Cerebellar nuclear complex (tissue), 1 donor: ENCODE measurements at places on chromosomes 5 and 9.

DNA sequence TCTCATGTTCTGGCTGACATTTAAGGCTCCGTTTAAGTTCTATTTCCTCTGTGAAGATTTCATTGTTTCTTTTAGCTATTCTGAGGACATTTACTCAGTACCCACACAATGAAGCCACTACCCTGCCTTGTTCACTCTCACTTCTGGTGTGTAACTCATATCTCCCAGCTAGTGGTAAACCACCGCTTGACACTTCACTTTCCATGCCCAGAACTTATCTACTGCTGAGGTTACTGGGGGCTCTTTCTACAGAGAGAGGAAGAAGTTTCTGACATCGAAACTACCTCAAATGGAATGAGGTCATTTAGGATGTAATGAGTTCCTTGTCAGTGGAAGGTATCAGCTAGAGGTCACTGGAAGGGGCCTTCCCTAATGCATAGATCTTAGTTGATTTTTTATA lies 501.5 kb downstream of the DMAC1 start:
- no peak for DNase-seq

GRCh38 chr9:115196919-115197318 lies 79.0 kb upstream of the TNC start:
- DNase-seq = no peak

DNA sequence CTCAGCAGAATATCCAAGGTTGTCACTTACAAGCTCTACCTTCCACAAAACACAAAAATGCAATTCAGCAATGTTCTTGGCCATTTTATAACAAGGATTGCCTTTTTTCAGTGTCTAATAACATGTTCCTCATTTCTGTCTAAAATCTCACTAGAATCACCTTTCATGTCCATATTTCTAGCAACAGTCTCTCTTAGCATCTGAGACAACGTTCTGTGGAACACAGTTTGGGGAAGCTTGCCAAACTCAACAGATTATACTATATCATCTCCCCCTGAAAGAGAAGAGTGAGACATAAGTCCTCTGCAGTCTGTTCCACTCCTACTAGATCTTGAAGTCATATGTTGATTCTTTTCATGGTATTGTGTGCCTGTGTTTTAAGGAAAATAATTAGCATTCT lies 70.7 kb downstream of the F2RL2 start:
- DNase-seq = no peak

DNA sequence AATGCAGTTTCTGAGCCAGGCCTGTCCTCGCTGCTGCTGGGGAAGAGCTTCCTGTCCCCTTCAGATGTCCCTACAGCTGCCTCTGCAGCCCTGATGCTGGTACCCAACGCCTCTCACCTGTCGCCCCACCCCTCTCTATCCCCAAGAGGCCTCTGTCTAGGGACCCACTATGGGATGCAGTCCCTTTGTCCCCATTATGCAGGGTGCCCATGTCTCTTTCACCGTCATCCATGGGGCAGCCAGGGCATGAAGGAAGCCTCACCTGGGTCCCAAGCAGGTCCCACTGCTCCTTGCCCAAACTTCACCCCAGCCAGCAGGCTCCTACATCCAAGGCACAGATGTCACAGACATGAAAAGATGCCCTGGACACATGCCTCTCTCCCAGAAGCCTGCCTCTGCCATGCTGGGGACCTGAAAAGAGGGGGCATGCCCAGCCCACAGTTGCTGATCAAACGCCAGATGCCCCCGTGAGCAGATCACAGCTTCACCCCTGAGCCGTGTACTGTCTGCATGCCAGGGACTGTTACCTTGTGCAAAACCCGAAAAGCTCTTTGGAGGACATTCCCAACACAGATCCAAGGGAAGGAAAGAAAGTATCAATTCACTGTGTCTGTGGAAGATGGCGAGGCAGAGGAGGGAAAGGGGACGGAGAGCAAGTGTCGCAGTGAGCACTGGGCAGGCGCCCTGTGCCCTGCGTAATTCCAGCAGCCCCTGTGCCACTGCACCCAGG lies 81.0 kb downstream of the ADAMTS2 start:
- DNase-seq = no peak

DNA sequence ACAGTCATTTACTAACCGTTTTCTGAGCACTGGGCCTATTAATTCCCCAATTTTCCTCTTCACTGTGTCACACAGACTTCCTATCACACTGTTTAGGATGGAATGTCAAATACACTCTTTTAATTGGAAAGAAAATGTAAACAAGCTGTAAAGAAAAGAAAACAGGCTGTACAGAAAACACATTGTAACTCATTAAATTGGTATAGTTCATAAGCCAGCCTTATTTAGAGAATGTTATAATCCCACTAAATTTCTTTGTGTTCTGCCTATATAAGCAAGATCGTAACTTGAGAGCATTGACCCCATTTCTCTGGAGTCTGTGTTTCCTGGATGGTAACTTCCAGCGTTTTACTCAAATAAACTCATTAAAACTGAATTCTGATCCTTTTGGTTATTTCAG lies 46.5 kb downstream of the TARS1 start:
- DNase-seq = no peak

DNA sequence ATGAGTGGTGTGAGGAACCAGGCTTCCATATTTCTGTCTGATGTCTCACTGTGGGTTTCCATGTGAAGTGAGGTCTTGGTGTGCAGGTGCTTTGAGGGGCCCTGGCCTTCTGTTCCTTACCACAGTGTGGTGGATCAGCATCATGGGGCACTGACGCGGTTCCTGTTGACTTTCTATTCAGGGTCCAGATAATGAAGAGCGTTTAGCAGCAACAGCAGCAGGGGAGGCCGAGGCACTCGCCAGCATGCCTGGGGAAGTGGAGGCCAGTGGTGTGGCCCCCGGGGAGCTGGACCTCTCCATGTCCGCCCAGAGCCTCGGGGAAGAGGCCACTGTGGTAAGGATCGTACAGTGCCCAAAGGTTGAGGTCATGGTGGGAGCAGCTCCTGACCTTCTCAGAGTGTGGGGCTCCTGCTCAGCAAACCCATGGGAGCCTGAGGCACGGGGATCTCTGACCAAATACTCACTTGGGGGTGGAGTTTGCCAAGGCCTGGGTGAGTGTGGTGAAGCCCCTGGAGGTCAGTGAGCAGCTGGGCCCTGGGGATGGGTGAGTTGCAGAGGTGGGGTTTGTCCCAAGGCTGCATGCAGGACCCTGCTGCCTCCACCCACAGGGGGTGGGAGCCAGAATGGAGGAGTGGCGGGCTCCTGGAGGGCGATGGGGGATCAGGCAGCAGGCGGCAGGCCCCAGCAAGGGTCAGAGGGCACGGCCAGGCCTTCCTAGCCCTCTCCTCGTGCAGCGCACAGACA lies 61.2 kb downstream of the COL15A1 start:
- no peak for DNase-seq
